Neuronal stem cell (in vitro differentiated cells): ENCODE measurements at places on chromosomes 3 and 15.

- no peak for DNase-seq
These were observed 85.4 kb downstream of the XXYLT1 start for GRCh38 chr3:195185583-195185982.

DNA sequence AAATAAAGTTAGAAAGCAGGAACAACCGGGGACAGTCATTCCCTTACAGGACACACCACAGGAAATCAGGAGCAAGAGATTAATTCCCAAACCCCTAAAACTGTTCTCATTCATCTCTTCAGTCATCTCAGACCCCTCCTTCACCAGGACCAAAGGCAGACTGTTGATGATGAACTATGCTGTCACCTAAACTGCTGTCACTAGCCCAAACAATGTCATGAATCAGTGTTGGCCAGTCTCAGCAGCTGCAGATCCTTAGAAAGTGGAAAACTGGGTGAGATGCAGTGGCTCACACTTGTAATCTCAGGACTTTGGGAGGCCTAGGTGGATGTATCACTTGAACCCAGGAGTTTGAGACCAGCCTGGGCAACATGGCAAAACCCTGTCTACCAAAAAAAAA lies 909.6 kb downstream of the ROBO1 start:
- no peak for DNase-seq

DNA sequence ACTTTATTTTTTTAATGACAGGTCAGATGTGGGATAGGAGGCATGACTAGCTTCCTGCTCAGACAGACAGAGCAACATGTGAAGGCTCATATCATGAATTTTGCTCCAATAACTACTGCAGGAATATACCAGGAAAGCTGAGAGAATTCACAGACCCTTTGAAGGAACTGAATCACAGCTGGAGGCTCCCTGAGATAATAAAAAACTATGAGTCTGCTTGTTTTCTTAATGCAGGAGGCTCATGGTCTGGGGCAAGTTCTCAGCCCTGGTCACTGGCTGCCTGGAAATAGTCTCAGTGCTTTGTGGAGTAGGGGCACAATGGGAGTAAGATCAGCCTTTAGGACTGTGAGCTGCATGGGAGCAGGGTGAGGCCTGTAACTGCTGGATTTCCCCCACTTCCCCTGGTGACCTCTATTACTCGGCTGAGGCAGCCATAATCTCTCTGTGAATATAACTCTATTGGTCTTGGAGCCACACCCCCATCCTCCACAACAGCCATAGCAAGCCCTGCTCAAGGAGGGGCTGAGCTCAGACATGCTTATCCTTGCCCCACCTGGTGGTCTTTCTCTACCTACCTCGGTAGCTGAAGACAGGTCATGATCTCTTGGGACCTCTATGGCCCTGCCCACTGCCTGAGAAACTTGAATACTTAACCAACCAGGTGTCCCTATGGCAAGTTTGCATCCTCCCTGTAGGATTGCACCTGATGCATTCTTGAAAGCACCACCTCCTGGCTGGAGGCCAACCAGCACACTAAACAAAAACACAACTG lies 281.6 kb upstream of the TMCO5A start:
- no peak for DNase-seq

DNA sequence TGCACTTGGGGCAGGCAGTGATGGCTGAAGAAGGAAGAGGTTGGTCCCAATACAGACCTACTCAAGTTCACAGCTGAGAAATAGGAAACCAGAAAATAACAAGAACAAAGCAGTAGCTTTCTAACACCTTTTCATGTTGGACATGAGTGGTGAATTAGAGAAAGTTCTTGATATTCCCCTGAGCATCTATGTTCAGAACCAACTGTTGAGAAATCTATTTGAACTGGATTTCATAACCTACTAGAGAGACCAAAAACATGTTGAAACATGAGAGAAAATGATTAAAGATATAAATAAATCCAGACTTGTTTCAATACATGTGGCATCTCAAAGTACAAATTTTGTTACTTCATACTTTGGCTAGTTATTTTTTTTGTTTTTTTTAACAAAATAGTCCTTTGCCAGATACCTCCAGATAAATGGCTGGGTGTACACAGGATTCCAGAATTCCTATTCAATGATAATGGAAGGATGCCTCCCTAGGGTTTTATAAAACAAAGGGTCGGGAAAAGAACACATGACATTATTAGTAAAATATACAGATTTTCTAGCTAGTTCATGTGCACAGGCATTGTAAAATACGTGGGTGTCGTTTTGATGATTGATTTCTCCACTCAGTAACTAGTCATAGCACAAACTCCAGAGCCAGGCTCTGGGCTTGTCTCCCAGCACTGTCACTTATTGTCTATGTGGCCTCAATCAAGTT lies 34.4 kb upstream of the TNFSF10 start:
- DNase-seq = no peak

- DNase-seq = no peak
These were observed 61.3 kb downstream of the UACA start for GRCh38 chr15:70701891-70702568.

DNA sequence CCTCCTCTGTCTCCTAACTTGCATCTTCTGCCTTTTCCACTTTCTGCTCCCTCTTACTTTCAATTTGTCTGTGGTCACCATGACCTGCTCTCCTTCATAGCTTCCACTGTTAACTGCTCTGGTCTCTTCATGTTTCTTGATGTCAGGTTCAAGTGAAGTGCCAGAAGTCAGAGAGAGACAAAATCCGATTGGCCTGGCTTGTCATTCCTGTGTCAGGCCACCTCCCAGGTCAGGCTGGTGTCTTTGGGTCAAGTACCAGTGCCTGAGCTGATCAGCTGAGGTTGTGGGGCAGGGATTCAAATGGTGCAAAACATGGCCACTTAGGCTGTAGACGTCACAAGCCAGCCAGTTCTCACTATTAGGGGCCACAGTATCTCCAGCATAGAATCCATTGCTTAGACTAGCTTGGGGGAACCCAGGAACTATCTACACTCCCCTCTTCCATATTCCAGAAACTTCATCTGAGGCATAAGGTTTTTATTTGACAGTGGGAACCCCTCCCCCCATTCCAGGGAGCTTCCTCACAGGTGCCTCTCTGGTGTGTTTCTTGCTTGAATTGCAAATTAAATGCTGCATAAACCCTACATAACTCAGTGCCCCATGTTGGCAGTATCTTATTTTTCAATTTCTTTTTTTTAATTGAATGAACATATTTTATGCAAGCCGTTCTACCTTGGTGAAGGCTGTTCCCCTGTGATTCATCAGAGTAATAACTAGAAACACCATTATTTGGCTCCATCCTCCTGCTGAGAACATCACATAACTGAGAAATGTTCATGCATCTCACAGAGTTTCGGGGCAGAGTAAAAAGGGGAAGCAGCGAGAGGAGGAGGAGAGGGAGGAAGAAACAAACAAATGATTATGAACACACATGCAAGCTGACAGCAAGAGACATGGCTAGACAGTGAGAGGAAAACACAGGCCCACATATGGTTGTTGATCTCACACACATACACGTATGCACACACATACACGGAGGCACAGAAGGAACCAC lies 175.8 kb downstream of the TLE3 start:
- no peak for DNase-seq
